ENCODE measurements at places on chromosomes 4 and X. TPM values are rescaled to one million over a fixed set of nuclear protein-coding genes. Genes with fewer than 3 reads are reported as not detected.

Gene TEX13D
- not detected for polyA plus RNA-seq

Gene NFKB1
- polyA plus RNA-seq: 15.5 TPM

Gene LPAR4
- not detected for polyA plus RNA-seq

Gene PROM1
- 1.3 TPM for polyA plus RNA-seq

Gene CTSO
- 5.6 TPM for polyA plus RNA-seq

- DNase-seq: no peak
These were observed 38.6 kb downstream of the NELFA start for GRCh38 chr4:1969928-1970723.

DNA sequence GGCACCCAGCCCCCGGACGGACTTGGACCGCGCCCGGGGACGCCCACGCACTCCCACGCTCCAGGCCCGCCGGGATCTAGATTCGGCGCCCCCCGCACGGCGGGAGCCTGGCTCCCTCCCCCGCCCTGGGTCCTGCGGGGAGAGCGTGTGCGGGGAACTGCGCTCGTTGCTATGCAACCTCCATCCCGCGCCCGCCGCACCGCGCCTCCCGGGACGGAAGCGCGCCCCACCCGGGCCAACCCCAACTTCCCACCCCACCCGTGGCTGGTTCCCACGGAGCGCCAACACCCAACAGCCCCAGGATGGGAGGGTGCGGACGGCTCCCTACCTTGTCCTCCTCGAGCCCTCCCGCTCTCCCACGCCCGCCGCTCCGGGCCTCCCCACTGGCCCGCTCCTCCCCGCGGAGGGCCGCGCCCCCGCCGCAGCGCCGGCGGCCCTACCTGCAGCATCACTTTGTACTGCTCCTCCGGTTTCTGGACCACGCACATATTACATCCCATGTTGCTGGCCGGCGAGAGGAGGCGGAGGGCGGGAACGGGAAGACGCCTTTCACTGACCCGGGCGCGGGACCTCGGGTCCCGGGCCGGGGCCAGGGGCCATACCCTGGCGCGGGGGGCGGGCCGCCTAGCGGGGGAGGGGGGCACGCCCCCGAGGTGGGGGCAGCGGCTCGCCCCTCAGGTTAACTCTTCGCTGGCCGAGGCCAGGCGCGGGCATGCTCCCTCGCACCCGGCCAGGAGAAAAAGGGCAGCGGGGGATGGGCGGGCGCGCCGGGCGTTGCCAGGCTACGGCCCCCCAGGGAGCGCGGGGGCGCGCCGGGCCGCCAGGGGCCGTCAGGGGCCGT, at the start of gene PDZD4:
Gene PDZD4 (minus strand): TSS at position 746 of the 841 bp plus-strand sequence. CDS start 246 bp downstream, at position 500.
- DNase-seq: peak; percentile 22

DNA sequence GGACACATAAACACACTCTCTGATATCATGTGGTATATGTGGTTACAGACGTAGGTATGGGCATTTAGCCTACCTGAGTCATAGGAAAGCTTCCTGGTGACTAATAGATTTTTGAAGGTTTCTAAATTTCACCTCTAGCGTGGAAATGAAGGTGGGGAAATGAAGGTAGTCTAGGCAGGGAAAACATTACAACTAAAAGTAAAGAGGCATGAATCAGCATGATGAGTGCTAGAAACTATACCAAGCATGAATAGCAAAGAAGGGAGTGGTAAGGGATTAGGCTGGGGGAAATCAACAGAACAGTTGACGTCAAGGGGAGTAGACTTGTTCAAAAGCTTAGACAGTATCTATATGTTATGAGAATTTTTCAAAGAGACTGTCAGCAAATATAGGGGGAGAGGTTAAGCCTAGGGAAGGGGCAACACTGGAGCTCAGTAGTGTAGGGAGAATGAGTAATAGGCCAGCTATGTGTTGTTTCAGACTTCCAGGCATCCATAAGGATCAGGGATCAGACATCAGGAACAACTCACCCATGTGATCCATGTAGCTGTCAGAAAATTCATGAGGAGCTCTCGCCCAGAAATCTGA, 279.3 kb upstream of the DIPK2B start:
- peak; percentile 58 for DNase-seq

GRCh38 chr4:110865611-110866259, 242.9 kb upstream of the PITX2 start:
- peak; percentile 80 for DNase-seq

DNA sequence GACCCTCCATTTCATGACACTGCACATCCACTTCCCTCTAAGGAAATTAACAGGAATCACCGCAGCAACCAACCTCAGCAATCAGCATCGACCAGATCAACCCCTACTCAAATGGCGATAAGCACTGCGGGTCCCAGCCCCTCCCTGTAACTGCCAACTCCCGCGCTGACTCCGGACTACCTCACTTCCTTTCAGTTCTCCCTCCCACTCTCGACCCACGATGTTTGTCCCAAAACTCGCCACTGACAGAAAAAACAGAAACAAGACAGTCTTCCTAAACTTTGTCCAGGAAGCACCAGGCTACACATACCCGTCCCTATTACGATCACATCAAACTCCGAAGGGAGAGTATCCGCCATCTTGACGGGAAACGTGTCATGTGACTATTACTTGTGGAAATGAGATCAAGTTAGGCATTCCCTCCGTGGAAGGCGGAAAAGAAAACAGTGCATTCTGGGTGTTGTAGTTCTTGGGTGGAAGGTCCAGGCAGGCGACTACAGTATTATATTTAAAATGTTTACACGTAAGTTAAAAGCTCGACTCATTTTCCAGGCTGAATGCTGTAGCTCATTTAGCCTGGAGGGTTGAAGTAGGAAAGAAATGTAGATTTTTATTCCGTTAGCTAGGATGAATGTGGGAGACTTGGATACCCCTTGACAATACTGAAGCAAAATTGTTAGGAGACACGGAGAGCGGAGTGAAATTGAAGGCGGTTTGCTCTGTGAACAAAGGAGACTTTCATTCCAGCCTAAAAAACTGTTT, at the start of gene CHM:
Gene CHM (minus strand): TSS at position 385 of the 762 bp plus-strand sequence. CDS start 26 bp downstream, at position 359.
- DNase-seq: peak; percentile 76

DNA sequence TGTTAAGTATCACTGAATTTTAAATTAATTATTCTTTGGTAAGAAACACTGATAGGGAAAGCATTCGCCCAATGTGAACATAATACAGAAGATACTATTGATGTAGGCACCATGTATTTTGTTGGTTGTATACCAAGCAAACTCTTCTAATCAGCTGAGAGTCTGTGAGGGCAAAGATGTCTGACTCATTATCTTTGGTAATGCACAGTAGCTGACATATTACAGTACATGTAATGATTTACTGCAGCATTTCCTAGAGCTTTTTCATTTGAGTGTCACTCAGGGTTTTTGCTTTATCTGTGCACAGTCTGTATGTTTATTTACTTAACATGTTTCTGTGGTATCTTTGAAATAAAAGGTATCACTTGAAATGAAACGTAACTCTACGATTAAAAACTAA, 49.2 kb downstream of the CENPVL3 start:
- no peak for DNase-seq

DNA sequence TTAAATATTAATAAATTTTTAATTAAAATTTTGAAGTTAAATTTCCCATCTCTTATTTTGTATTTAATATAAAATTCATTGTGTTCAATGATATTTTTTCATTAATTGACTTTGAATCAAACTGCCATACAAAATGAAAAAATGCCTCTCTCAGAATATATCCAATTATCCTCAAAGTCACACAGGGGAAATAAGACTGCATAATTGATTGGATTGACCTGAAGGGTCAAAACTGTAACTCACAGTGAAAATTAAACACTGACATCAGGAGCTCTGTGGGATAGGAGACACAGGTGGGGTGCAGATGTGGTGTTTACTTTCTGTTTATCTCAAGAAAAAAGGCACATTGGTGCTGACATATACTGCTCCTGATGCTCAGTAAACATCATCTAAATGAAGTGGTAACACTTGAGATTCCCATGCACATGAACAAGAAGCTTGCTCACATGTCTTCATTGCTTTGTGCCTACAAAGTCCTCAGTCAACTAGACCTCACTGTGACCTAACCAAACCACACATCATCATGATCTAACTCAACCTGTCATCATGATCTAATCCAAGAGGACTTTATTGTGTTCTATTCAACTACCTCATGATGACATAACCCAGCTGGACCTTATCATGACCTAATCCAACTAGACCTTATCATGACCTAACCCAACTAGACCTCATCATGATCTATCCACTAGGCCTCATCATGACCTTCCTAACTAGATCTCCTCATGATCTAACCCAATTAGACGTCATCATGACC, 83.7 kb downstream of the DHRSX start:
- DNase-seq: no peak

DNA sequence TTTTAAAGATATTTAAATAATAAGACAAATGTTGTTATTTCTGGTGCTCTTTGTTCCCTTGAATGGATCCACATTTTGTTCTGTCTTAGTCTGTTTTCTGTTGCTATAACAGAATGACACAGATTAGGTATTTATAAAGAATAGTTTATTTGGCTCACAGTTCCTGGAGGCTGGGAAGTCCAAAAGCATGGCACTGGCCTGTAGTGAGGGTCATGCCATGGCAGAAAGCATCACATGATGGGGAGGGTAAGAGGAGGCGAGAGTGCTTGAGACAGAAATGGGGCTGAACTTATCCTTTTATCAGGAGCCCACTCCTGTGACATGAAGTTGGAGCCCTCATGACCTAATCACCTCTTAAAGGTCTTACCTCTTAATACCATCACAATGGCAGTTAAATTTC, 38.2 kb downstream of the KIAA0232 start:
- DNase-seq: no peak

GRCh38 chrX:138008281-138008680, 442.4 kb downstream of the ZIC3 start:
- DNase-seq: no peak

DNA sequence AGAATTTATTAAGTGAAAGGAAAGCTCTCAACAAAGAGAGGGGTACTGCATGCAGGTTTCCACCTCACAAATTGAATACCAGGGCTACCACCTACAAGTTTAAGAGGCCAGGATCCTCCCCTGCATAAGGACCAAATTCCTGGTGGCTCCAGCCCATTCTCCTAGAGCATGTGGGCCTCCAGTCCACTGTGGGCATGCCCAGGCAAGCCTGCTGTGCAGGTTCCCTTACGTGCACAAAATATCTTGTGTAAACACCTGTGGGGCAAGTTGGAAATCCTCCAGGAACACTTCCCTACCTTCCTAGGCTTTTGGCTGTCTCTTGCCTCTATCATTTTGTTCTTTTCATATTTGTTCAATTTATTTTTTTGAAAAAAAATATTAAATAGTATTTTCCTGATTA, 724.3 kb downstream of the ARAP2 start:
- DNase-seq: no peak

GRCh38 chr4:102578270-102578669, 77.1 kb downstream of the NFKB1 start:
- DNase-seq: no peak
